ENCODE measurements at places on chromosomes 12 and 14. TPM values are rescaled to one million over a fixed set of nuclear protein-coding genes. Genes with fewer than 3 reads are reported as not detected.

Gene CFAP54
- polyA plus RNA-seq: 8.4 TPM

Gene OVCH1
- 1.2 TPM for polyA plus RNA-seq

- peak; percentile 22 for DNase-seq
These were observed 281.2 kb downstream of the PAWR start for GRCh38 chr12:79409562-79409961.

- peak; percentile 52 for DNase-seq
These were observed at the start of gene KIF5A for GRCh38 chr12:57549909-57550640. Gene KIF5A (plus strand): TSS chr12:57550044. CDS start chr12:57550272, 228 bp downstream.
